ENCODE measurements at places on chromosomes 12 and 14.
A peak's percentile ranks its signal among the peaks of the same experiment; 100 is the strongest.

DNA sequence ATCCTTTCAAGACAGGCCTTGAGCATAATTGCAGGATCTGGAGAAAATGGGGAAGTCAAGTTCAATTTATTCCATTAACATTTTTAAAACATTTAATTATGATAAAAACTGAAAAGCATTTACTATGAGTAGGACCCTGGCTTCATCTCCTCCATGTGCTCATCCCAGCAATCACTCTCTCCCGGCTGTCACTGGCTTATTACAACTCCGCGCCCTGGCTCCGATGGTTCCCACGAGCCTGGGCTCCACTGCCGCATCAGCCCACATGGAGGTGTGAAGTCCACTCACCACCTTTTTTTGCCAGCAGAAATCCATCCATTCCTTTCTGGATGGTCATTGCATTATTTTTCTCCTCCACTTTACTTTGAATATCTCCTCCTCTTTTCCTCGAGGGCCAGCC lies 194.4 kb downstream of the EMP1 start:
- DNase-seq, result no peak

GRCh38 chr12:113262710-113263109 lies 41.4 kb downstream of the TPCN1 start:
- DNase-seq, result no peak

DNA sequence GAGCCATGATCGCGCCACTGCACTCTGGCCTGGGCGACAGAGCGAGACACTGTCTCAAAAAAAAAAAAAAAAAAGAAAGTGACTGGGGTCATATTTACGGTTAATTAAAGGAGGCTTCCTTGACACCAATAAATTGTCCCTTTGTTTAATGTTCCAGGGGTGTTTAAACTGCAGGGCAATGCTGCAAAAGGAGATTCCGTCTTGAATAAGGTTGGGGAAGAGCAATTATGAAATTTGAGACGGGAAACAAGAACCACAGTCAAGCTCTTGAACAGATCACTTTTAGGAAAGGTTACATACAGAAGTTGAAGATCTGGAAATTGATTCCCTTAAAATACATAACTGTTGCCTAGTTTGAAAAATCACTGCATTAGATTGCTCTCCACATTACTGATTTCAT lies 292.9 kb downstream of the DAD1 start:
- no peak for DNase-seq

- no peak for DNase-seq
Observed at GRCh38 chr12:92331383-92331782, 185.7 kb upstream of the BTG1 start.

DNA sequence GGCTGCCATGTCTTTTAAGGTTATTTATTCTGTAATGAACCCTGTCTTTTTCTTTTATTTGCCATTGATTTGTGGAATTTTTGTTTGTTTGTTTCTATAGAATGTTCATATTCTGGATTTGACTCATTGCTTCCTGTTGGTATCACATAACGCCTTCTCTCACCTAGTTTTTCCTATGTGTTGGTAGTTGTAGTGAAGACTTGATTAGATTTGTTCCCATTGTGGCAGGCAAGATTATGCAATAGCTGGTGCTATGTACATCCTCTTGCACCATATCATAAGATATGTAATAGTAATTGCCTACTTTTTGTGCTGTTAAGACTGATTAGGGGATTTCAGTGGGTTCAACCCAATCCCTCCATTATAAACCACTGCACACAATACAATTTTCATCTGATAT lies 3.9 kb upstream of the KRT6B start:
- DNase-seq, result no peak

GRCh38 chr12:46559311-46559710 lies 186.7 kb upstream of the SLC38A2 start:
- peak; percentile 81 for DNase-seq

DNA sequence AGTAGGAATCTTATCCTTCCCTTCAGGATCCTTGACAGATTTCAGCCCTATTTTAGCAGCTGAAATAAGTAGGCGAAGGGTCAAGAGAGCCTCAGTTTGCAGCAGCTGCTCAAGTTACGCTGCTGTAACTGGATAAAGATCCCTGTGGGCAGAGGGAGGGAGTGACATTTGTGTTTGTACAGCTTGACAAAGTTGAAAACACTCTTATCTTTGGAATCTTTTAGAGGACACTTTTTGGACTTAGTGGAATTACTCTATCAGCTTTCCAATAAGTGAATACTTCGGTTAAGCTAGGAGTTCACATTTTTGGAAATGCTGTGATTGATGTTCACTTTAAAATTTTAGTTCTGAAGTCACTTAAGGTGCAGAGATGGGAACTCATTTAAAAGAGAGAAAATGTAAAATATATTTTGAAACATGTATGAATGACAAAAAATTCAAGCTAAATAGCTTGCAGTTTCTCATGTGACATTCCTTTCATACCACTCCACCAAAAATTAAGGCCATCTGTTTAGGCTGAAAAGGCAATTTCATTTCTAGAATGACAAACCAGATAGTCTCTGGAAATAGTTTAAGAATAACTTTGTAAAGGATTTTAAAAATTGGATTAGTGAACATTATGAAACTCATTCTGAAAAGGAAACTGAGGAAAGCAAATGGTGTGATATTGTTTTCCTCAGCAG lies 55.2 kb downstream of the SLC38A4 start:
- DNase-seq, result peak; percentile 64

- DNase-seq, result peak; percentile 90
Observed at GRCh38 chr12:96425321-96425720, 25.1 kb upstream of the CDK17 start.

DNA sequence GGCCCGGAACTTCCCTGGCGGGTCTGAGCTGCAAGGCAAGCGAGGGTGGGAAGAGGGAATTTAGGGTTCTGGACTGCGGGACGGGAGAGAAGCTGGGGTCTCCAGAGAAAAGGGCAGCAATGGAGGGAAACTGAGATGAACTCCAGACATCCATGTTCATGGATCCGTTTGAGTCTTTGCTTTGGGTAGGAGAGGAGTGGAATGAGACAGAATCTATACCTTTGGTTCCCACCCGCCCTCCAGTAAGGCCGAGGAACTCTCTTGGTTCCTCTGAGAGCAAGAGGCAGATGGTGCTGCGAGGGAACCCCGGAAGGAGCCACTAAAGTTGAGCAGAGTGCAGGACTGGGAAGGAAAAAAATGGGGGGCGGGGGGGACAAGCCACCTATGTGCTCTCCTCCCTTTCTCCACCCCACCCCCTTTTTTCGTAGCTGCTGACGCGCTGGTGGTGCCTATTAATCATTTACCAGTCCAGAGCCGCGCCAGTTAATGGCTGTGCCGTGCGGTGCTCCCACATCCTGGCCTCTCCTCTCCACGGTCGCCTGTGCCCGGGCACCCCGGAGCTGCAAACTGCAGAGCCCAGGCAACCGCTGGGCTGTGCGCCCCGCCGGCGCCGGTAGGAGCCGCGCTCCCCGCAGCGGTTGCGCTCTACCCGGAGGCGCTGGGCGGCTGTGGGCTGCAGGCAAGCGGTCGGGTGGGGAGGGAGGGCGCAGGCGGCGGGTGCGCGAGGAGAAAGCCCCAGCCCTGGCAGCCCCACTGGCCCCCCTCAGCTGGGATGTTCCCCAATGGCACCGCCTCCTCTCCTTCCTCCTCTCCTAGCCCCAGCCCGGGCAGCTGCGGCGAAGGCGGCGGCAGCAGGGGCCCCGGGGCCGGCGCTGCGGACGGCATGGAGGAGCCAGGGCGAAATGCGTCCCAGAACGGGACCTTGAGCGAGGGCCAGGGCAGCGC lies 1.2 kb downstream of the SSTR1 start:
- peak; percentile 17 for DNase-seq

GRCh38 chr14:100735271-100735670 lies 8.6 kb downstream of the DLK1 start:
- no peak for DNase-seq

GRCh38 chr14:55641954-55642353 lies 61.9 kb downstream of the KTN1 start:
- no peak for DNase-seq

DNA sequence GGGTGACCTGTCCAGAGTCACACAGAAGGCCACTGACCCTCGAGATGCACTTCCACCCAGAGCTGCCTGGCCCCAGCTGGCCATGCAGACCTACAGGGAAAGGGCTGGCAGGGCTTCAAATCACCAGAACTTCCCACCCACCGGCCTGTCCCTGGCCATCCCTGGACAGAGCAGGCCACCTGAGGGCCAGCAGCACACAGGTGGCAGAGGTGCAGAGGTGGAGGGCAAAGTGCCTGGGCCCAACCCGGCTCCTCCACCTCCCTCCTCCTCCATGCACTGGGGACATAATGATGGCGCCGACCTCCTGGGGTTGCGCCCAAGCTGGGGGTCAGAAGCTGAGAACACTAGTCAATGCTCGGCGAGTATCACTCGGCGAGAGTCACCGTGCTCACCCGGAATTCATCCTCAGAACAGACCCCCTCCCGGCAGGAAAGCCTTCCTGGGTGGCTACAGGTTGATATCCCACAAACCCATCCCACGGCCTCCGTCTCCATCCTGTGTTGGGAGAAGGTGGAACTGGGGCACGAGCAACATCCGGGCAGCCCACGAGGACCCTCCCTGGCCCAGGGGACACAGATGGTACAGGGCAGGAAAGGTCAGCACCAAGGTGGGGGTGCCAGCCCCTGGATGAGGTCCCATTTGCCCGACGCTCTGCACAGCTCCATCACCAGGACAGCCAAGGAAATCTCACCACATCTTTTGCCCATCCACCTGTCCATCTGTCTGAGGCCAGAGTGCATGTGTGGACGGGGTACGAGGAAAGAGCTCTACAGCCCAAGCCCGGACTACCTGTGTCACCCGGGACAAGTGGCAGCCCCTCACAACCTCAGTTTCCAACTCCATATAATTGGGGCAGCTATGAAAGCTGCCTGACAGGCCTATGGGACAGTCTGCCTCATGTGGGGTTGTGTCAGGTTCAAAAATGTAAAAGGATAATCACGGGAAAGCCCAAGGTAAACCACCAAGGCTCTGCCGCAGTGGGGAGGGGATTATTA lies 10.8 kb downstream of the BEGAIN start:
- no peak for DNase-seq

DNA sequence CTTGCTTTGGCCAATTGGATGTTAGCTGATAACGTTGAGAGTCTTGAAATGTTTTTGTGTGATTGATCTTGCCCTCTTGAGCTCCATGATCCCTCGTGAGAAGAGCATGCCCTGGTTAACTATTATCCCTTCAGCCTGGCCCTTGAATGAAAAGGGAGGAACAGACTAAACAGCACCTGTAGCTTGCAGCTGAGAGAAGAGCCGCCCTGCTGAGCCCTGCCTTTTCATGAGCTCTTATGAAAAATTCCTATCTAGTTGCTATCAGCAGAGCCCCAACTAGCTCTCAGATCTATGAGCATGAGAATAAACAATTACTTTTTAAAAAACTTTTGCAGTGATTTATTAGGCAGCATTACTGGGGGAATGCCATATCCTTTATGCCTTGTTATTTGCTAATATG lies 36.0 kb upstream of the RPH3A start:
- no peak for DNase-seq

- DNase-seq, result no peak
Observed at GRCh38 chr14:33788161-33788560, 162.7 kb downstream of the EGLN3 start.

DNA sequence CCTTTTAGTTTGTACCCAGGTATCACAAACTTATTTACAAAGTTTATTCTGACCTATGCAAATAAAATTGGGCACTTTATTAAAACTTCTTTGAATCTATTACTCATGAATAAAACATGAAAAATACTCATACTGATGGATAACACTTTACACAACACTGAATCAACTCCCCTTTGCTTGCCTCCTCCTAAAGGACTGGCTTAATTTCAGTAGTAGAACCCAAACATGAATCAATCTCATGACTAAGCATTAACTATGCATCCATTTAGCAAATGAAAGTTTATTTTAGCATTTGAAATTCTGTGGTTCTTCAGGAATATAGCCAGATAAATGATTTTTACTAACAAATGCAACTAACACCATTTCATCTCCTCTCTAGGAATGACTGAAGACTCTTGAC lies 32.4 kb downstream of the DENND5B start:
- DNase-seq, result peak; percentile 62

GRCh38 chr14:98163873-98164272 lies 1108.1 kb downstream of the BCL11B start:
- no peak for DNase-seq

DNA sequence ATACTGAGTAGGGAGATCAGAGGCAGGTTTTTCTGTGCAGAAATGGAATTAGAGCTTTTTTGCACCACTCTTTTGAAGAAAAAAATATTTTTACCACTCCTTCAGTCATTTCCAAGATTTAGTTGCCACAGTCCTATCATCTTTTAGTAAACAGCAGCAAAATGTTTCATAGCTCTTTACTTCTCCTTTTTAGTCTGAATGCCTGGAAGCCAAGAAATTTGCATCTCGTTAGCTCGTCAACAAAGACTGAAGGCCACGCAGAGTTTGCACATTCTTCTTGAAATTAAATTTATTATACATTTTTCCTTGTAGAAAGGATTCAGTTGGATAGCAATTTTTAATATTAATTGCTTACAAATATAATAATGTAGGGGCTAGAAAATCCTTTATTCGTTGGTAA lies 544.5 kb upstream of the ATP2B1 start:
- DNase-seq, result no peak

DNA sequence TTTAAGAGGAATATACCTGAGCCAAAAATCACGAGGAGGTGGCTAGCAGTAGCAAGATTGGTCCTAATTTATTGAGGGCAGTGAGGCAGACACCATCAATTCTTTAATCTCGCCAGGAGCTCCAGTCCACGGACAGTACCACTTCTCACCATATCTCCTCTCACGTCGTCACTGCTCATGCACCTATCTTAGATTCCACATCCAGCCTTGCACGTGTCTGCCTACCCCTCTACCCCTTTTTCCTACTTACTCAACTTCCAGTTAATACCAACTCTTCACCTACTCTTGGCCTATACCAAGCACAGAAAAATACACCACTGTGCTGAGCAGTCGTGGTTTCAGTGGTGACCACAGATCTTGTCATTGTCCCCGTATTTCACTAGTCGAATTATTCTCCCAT lies 246.1 kb downstream of the DPF3 start:
- no peak for DNase-seq

DNA sequence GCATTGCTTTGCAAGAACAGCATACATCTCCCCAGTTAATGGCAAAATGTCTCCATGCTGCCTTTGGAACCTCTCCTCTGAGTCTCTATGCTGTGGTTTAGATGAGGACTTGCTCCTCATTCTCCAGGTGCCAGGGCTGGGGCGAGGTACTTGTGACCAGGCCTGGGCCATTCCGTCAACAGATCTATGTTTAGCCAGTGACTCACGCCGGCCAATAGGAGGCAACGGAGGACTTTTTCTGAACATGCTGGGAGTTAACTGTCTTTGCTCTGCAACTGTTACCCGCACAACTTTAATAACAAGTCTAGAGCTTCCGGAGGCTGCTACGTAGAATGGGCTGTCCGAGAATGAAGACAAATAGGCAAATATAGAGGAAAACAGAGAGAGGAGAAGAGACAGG lies 214.2 kb downstream of the GLT1D1 start:
- no peak for DNase-seq

DNA sequence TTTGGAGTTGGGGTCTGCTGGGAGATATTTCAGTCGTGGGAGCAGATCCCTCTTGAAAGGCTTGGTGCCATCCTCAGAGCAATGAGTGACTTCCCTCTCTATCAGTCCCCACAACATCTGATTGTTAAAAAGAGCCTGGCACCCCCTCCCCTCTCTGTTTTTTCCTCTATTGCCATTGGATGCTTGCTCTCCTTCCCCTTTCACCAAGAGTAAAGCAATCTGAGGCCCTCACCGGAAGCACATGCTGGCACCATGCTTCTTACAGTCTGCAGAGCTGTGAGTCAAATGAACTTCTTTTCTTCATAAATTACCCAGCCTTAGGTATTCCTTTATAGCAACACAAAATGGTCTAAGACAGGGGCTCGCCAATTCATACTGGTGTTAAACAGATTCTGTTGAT lies 99.1 kb upstream of the CCND2 start:
- no peak for DNase-seq
